ENCODE measurements at places on chromosomes 6 and 20.

DNA sequence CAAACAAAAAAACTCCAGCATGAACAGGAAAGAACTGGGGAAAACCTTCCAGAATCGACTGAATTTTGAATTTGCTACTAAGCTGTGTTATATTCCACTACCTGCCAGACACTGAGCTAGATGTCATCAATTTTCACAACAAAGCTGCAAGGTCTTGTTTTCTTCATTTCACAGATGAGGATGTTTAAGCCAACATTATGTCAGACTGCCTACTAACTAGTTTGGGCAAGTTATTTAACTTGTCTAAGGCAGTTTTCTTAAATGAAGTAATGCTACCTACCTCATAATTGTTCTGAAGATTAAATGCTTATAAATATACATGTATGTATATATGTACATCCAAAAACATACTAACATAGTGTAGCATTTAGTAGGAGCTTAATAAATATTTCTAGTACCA lies 144.4 kb downstream of the MMS22L start:
- DNase-seq, result no peak

- DNase-seq, result no peak
Observed at GRCh38 chr6:158509465-158509864, 50.4 kb upstream of the TMEM181 start.

DNA sequence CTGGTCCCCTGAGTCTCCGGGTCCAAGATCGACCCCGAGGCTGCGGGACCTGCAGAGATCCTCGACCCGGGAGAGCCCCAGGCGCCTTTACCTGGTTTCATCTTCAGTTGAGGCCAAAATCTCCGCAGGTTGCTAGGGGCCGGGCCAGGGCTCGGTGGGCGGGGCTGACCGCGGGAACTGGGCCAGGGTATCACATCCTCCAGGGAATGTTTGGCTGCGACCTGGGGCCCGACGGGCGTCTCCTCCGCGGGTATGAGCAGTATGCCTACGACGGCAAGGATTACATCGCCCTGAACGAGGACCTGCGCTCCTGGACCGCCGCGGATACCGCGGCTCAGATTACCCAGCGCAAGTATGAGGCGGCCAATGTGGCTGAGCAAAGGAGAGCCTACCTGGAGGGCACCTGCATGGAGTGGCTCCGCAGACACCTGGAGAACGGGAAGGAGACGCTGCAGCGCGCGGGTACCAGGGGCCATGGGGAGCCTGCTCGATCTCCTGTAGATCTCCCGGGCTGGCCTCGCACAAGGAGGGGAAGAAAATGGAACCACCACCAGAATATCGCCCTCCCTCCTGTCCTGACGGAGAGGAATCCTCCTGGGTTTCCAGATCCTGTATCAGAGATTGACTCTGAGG lies 53.8 kb upstream of the POLR1H start:
- no peak for DNase-seq

DNA sequence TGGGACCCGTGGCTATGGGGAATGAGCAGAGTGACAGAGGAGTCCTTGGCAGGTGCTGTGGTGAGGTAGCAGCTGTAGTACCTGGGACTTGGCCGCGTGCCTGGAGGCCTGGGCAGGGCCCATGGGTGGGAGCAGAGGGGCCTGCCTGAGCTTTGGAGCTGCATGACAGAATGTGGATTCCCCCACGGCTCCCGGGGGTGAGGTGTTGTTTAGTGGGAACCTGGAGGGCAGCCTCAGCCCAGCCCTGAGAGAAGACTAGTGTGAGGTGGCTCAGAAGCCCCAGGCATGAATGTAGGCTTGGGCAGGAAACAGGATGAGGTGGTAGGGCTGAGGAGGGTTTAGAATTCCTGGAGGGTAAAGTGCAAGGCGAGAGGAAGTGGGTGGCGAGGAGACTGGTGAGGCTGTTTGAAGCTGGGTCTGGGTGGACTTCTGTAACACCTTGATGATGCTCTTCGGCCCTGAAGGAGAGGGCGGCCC lies 86.5 kb upstream of the SCP2D1 start:
- no peak for DNase-seq

DNA sequence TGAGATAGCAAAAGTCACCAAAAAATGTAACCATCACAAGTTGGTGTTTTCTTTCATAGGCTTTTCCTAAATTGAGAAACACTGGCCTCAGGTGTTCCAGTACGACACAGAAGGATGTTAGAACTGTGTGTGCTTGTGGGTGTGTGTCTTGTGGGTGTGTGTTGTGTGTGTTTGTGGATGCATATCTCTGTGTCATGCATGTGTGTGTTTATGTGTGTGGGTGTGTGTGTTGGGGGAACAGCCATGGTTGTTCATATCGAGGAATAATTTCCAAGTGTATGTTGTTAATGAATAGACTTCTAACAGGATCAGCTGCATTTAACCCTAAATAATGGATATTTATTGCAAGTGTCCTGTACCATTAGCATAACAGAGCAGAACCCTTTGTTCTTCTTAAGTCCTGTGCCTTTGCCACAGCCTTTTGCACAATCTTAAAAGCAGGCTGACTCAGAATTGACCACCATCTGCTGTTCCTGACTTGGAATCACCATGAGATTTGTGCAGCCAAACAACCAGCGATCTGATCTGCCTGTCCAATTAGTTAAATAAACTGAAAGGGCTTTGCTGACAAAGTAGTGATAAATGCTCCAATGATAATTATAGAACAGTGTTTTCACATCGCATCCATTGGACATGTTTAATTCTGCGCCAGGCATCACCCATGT lies 7.6 kb downstream of the CD93 start:
- DNase-seq, result no peak

- DNase-seq, result no peak
Observed at GRCh38 chr6:1708122-1708521, 98.4 kb downstream of the FOXC1 start.

DNA sequence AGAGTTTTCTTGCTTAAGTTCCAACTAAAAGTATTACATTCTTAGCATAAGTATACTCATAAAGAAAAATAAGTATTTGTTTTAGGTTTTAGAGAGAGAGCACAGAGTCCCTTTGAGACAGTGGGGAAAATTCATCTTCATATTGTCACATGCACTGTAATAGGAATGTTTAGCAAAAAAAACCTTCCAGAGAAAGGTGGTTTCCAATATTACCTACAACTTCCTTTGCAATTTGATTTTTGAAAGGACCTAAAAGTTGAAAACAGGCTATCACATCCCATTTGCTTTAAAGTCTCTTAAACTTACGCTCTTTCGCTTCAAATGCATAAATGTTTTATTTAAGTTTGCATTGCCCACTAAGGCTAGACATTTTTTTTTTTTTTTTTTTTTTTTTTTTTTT lies 86.4 kb downstream of the OPRM1 start:
- peak; percentile 59 for DNase-seq

GRCh38 chr6:36023996-36024795 lies at the start of gene SLC26A8:
Gene SLC26A8, minus strand, starts transcription at chr6:36024641. Its CDS starts 4,934 bp downstream, at chr6:36019707.
- no peak for DNase-seq

DNA sequence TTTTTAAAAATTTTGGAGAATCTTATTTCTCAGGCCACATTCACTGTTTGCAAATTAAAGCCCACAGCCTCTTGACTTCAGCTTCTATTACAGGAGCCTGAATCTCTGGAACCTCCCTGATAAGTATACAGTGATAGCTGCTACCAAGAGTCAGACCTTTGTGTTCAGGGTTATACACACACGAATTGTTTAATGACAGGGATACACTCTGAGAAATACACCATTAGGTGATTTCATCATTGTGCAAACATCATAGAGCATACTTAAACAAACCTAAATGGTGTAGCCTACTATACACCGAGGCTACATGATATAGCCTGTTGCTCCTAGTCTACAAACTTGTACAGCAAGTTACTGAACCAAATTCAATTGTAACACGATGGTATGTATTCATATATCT lies 473.9 kb downstream of the PKHD1 start:
- DNase-seq, result no peak

DNA sequence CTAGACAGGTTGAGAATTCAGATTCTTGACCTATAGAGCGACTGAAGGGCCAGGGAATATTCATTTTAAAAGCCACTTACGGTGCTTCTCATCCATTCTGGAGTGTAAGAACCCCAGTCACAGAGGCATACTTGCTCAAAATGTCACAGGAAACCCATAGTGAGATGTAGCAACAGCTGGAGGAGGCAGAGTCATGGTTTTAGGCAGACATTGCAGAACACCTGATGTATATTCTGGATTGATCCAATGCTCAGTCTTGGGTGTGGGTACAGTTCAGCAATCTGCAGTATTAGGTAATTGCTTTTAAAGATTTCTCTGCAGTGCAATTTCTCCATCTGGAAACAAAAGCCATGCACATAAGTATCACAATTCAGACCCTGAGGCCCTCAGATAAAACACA lies 137.4 kb upstream of the SLC22A23 start:
- DNase-seq, result peak; percentile 16

- DNase-seq, result no peak
Observed at GRCh38 chr6:86937219-86938079, at the start of gene HTR1E. Gene HTR1E, plus strand, starts transcription at chr6:86937528. Its CDS starts 77,807 bp downstream, at chr6:87015335.

GRCh38 chr6:2008383-2008976 lies 236.9 kb downstream of the GMDS start:
- DNase-seq, result no peak

- DNase-seq, result no peak
Observed at GRCh38 chr6:138909511-138909910, 78.5 kb downstream of the REPS1 start.

DNA sequence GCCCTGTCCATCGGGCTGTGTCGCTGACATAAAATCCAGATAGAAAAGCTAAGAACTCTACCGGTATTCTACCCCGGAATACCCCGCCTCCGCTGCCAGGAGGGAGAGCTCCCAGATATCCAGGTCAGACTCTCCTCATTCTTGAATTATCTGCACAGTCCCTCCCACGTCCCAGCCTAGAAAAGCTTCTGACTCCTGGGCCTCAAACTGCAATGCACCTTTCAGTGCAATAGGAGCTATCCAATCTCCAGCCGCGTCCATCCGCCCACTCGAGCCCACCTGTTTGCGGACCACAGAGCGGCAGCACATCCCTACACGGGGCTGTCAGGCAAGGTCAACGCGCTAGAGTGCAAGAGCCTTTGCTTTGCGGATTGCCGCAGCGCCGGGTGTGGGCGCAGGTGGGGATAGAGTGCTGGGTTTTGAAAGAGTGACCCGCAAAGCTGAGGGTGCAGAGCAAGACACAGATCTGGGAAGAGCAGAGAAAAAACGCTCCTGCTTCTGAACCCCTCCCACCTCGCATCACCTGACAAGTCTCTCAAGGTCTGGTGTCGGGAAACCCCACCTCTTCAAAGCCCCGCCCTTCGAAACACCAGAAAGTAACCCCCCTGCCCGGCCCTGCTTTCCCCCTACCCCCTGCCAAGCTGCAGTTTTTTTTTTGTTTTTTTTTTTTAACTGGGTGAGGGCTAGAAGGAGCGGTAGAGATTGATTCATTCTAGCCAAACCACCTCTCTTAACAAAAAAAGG lies 1.3 kb downstream of the TAPBP start:
- DNase-seq, result peak; percentile 59

DNA sequence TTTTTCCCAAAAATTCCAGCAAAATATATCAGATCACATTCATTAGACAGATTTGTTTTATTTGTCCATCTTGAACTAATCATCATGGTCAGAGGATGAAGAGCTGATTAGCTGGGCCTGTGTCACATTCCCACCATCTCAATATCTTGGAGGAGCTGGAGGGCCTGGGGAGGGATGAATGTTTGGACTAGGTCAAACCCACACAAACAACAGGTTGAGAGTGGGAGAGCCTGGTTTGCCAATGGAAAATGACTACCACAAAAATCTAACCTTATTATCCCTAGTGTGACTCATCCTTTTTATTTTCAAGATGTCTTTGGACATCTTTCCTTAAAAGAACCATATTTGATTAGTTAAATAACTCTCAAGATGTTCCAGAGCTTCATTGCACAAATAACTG lies 242.4 kb downstream of the OGFRL1 start:
- no peak for DNase-seq

- DNase-seq, result no peak
Observed at GRCh38 chr20:43944653-43945235, 30.1 kb downstream of the TOX2 start.

DNA sequence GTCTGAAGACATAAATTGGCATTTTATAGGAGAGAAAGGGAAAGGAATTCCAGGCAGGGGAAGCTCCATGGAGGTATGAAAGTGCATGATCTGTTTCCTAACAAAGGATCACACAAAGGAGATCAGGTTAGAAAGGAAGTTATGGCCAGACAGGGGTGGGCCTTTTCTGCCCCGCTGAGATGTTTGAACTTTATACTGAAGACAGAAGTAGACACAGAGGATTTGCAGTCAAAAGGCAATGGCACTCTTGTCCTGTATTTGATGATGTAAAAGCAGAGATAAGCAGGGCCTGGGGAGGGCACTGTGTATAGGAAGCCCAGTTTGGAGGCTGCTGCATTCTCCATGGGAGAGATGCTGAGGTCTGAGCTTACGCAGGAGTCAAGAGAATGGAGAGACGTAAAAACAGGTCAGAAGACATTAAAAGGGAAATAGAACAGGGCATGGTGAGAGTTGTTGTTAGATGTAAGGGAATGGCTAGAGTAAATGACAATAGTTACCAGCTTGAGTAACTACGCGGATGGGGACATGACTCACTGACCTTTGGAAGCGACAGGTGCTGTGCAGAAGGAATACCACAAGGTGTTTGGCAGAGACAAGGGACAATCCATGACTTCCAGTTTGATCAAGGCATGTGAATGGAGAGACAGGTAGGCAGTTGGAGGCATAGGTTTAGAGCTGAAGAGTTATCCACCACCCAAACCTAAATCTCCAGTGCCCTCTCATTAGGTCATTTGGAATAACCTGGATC lies 190.6 kb upstream of the SASH1 start:
- DNase-seq, result no peak

DNA sequence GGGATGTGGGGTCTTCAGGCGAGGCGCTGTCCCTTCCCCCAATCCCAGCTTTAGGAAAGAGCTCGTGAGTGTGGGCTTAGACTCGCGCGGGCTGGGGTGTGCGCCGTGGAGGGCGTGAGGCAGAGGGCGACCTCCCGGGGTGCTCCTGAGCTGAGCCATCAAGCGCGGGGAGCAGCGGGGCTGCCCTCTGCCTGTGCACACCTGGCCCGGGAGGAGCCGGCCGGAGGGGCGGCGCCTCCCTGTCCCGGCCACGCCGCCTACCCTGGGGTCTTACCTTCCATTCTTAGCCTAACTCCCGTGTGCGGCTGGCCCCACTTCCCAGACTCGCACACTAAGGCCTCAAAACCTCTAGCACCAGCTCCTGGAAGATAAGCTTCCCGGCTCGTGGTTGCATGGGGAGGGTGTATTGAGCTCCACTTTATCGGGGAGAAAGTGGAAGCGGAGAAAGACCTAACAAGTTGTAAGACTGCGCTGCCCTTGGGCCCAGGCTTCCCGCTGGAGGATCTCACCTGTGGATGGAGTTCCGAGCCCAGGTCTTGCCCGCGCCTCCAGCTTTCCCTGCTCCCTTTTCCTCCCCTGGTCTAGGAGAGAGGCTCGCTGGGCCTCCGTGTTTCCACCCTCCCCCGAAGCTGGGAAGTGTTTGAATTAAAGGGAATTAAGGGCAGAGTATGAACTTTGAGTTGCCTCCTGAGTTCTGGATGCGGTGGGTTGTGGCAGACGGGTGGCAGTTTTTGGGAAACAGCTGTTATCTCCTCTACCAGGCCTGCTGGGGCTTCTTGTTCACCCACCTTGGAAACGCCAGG lies 1.2 kb downstream of the DNMT3B start:
- no peak for DNase-seq

- DNase-seq, result no peak
Observed at GRCh38 chr20:61664556-61665320, 400.9 kb downstream of the TAF4 start.

GRCh38 chr20:20215976-20216727 lies 151.8 kb upstream of the INSM1 start:
- DNase-seq, result no peak

Measured in inflammatory macrophage treated with lipopolysaccharide for 1 hour (primary cell).